ENCODE measurements at places on chromosomes 6 and 20. TPM values are rescaled to one million over a fixed set of nuclear protein-coding genes. Genes with fewer than 3 reads are reported as not detected.

DNA sequence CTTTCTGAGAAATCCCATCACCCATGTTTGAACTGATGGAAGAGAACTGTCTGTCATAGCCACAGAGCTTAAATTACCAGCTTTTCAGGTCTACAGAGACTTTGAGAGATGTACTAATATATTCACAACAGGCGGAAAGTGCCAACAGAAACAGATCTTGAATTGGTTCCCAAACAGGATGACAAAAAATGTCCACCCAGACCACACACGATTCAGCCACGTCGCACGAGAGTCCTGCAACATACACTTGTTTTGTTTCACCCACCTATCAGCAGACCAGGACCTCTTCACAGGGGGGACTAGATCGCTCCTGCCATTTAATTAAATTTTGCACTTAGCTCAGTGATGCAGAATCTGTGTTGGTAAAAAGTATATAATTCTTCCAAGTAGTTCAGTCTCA is 187.1 kb upstream of the CEP162 start:
- no peak overlapping the region for H3K4me3 ChIP-seq
- peaks cover 3% of the 10 kb centered on the region for H3K27me3 ChIP-seq
- H3K36me3 ChIP-seq: no peaks in the 10 kb centered on the region
- H3K4me1 ChIP-seq: no peaks in the 10 kb centered on the region
- no peak overlapping the region for H3K27ac ChIP-seq
- DNase-seq: no peak

NMBR gene
- not detected for total RNA-seq

DNA sequence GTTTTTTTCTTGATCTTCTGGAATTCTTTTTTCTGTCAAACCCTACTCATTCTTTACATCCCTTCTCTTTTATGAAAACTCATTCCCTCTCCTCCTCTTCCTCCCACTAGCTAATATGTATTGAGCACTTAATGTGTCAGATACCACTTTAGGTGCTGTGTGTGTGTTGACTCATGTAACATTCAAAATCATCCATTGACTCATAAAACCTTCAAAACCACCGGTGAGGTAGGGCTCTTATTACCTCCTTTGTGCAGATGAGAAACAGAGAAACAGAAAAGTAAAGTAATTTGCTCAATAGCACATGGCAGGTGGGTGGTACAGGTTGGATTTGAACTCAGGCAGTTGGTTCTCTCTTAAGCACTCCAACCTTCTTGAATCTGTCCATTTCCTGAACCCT is 136.3 kb upstream of the NEDD9 start:
- H3K4me3 ChIP-seq: no peak overlapping the region
- H3K36me3 ChIP-seq: no peaks in the 10 kb centered on the region
- no peak overlapping the region for H3K27ac ChIP-seq
- H3K4me1 ChIP-seq: no peaks in the 10 kb centered on the region
- no peaks in the 10 kb centered on the region for H3K27me3 ChIP-seq

EYA4 gene
- total RNA-seq: 11.9 TPM

DNA sequence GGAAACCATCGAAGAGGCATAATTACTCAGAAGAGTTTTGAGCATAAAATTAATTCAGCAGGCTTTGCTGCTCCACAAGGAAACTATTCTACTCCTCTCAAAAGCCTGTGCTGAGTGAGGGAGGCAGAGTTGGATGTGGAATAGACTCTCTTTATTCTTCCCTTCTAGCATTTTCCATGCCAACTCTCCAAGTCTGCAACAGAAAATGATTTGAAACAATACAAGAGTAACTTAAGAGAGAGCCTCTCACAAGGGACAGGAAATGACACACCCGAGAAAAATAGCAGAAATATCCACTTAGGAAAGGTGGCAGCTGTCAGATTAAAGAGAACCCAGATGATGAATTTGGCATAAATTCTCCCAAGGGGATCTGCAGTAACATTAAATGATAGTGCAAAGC is 26.3 kb upstream of the LAMP5 start:
- H3K4me1 ChIP-seq: no peaks in the 10 kb centered on the region
- H3K36me3 ChIP-seq: no peaks in the 10 kb centered on the region
- DNase-seq: no peak
- H3K4me3 ChIP-seq: no peak overlapping the region
- no peaks in the 10 kb centered on the region for H3K27me3 ChIP-seq

EPB41L1 gene
- 13.9 TPM for total RNA-seq

DNA sequence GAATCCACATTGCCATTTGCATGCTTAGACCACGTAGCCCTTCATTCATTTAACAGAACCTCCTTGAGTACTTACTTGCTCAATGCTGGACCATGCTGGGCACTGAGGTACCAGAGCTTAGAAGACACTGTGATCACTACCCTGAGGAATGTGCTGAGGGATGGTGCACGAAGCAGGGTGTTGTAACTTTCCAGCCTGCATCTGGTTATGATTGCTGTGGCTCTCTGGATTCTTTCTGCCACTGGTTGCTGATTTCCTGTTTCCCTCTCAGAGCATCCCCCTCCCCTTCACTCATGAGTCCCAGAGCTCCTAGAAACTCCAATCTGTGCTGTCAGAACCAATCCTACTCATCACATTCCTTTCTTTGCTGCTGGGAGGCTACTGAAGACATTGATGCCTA is 537.4 kb downstream of the PTPRT start:
- no peak overlapping the region for H3K4me3 ChIP-seq
- no peaks in the 10 kb centered on the region for H3K36me3 ChIP-seq
- H3K4me1 ChIP-seq: no peaks in the 10 kb centered on the region
- no peak overlapping the region for H3K27ac ChIP-seq

SIRPD gene
- total RNA-seq: not detected

GRCh38 chr20:59958123-59958522 is at the start of gene CDH26:
Gene CDH26, plus strand, starts transcription at chr20:59958423. Its CDS starts 304 bp downstream, at chr20:59958727.
- H3K36me3 ChIP-seq: no peaks in the 10 kb centered on the region
- no peak for DNase-seq
- H3K4me1 ChIP-seq: no peaks in the 10 kb centered on the region
- no peak within 1 kb of the TSS for H3K4me3 ChIP-seq
- no peak within 1 kb of the TSS for H3K27ac ChIP-seq

GRCh38 chr6:113630738-113631535 is 226.2 kb upstream of the MARCKS start:
- H3K4me1 ChIP-seq: peaks cover 20% of the 10 kb centered on the region
- H3K27me3 ChIP-seq: no peaks in the 10 kb centered on the region
- 0 out of 2 replicates have a peak overlapping the region, but pooled peaks have one; percentile 0 for H3K27ac ChIP-seq
- no peaks in the 10 kb centered on the region for H3K36me3 ChIP-seq
- DNase-seq: peak; percentile 86

DNA sequence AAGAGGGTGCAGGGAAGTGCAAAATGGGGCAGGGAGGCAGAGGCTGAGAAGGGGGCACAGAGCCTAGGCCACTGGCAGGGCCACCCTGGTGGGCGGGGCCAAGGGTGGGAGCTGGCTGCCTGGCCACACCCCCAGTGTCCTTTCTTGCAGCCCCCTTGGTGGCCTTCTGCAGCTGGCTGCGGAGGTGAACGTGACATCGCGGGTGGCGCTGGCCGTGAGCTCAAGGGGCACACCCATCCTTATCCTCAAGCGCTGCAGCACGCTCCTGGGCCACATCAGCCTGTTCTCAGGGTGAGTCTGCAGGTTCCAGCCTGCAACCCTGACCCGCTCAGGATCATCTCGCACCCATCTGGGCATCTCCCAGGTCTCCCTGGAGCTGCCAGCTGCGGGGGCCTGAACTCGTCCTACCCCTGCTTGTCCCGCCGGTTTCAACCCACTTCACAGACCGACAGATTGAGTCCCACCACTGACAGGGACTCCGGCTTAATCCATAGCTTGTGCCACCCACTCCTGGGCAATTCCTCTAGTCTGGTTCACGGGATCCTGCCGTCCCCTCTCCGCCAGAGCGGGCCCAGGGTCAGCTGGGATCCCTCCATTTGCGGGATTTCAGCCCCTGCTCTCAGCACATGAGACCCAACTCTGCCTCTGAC is 6.2 kb downstream of the BPIFB3 start:
- no peaks in the 10 kb centered on the region for H3K4me1 ChIP-seq
- H3K27ac ChIP-seq: no peak overlapping the region
- H3K27me3 ChIP-seq: peaks cover 6% of the 10 kb centered on the region
- DNase-seq: no peak
- H3K4me3 ChIP-seq: no peak overlapping the region
